ENCODE measurements at places on chromosomes 16 and 17. TPM values are rescaled to one million over a fixed set of nuclear protein-coding genes. Genes with fewer than 3 reads are reported as not detected.

CARD14 gene
- 0.81 TPM for polyA plus RNA-seq

HSBP1 gene
- polyA plus RNA-seq = 79.4 TPM

SKAP1 gene
- polyA plus RNA-seq = 28.1 TPM

DNA sequence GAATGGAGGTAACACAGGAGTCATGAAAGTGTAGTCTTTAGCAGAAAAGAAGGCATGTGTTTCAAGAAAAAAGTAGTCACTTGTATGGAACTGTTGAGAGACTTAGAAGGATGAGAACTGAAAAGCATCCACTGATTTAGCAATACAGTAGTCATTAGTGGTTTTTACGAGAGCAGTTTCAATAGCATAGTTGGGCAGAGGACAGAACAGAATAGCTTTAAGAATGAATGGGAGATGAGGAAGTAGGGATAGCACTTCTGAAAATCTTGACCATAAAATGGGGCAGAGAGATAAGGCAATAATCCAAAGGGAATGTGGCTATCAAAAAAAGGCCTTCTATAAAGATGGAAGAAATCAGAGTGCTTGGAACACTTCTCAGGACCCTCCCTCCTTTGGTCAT lies 64.8 kb upstream of the C17orf78 start:
- no peak overlapping the region for H3K27ac ChIP-seq
- no peak for DNase-seq
- H3K4me1 ChIP-seq = no peaks in the 10 kb centered on the region

FUS gene
- 474 TPM for polyA plus RNA-seq

KREMEN2 gene
- not detected for polyA plus RNA-seq

- H3K27me3 ChIP-seq = no peaks in the 10 kb centered on the region
- no peak for DNase-seq
- no peaks in the 10 kb centered on the region for H3K36me3 ChIP-seq
- peak overlapping the region; percentile 91 for H3K27ac ChIP-seq
- H3K4me3 ChIP-seq = no peak overlapping the region
- H3K4me1 ChIP-seq = peaks cover 30% of the 10 kb centered on the region
Measured at GRCh38 chr16:72946063-72946462, 101.9 kb downstream of the ZFHX3 start.

GRCh38 chr16:679814-680624 lies at the start of gene STUB1:
Gene STUB1, plus strand, starts transcription at chr16:680410. Its CDS starts 116 bp downstream, at chr16:680526.
- peak within 1 kb of the TSS; percentile 93 for H3K27ac ChIP-seq
- H3K36me3 ChIP-seq = no peaks in the 10 kb centered on the region
- H3K4me1 ChIP-seq = peaks cover 42% of the 10 kb centered on the region
- DNase-seq = peak; percentile 91
- H3K27me3 ChIP-seq = no peaks in the 10 kb centered on the region
- peak within 1 kb of the TSS; percentile 43 for H3K4me3 ChIP-seq

SCARF1 gene
- 0.81 TPM for polyA plus RNA-seq

KLHL10 gene
- not detected for polyA plus RNA-seq

- H3K27me3 ChIP-seq = no peaks in the 10 kb centered on the region
- H3K36me3 ChIP-seq = no peaks in the 10 kb centered on the region
- H3K4me3 ChIP-seq = no peak overlapping the region
- H3K4me1 ChIP-seq = no peaks in the 10 kb centered on the region
Measured at GRCh38 chr17:4472286-4472685, 26.4 kb upstream of the SPNS2 start.

GRCh38 chr16:73019457-73020362 lies 28.2 kb downstream of the ZFHX3 start:
- peak overlapping the region; percentile 56 for H3K27ac ChIP-seq
- peak; percentile 82 for DNase-seq
- peaks cover 30% of the 10 kb centered on the region for H3K4me1 ChIP-seq

GRCh38 chr17:48759288-48759687 lies 30.7 kb upstream of the HOXB13 start:
- no peak overlapping the region for H3K4me3 ChIP-seq
- peaks cover 52% of the 10 kb centered on the region for H3K27me3 ChIP-seq
- no peak for DNase-seq
- no peaks in the 10 kb centered on the region for H3K4me1 ChIP-seq

GRCh38 chr16:4765511-4766474 lies 1.2 kb downstream of the ZNF500 start:
- no peaks in the 10 kb centered on the region for H3K27me3 ChIP-seq
- no peak for DNase-seq
- H3K4me1 ChIP-seq = peaks cover 21% of the 10 kb centered on the region
- H3K4me3 ChIP-seq = no peak overlapping the region

DNA sequence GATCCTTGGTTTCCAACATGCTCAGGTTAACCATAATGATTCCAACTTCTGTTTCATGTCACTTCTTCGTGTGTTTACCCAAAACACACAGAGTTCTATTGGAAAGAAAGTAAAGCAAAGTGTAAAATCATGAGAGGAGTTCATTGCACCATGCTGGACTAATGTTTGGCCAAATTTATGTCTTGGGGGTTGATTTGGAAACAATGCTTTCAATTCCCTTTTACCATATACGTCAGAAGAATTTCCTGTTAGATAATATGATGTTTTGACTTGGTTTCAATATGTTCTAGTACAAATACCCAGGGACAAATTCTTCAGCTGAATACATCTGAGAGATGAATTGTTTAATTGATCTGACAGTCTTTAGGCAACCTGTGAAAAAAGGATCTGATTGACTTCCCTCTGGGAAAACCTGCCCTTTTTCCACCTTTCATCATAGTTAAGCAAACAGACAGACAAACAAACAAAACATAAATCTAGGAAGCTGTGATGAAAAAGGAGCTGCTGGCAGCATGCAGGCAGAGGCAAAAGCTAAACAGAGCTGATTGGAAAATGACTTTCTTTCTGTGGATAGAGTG lies 26.0 kb upstream of the MPHOSPH6 start:
- no peaks in the 10 kb centered on the region for H3K27me3 ChIP-seq
- peaks cover 9% of the 10 kb centered on the region for H3K4me1 ChIP-seq
- H3K4me3 ChIP-seq = no peak overlapping the region
- H3K27ac ChIP-seq = peak overlapping the region; percentile 59

- H3K36me3 ChIP-seq = no peaks in the 10 kb centered on the region
- DNase-seq = no peak
- H3K27me3 ChIP-seq = peaks cover 12% of the 10 kb centered on the region
- H3K27ac ChIP-seq = no peak overlapping the region
- no peaks in the 10 kb centered on the region for H3K4me1 ChIP-seq
Measured at GRCh38 chr17:74465378-74466110, 890 bp upstream of the CD300A start.

DNA sequence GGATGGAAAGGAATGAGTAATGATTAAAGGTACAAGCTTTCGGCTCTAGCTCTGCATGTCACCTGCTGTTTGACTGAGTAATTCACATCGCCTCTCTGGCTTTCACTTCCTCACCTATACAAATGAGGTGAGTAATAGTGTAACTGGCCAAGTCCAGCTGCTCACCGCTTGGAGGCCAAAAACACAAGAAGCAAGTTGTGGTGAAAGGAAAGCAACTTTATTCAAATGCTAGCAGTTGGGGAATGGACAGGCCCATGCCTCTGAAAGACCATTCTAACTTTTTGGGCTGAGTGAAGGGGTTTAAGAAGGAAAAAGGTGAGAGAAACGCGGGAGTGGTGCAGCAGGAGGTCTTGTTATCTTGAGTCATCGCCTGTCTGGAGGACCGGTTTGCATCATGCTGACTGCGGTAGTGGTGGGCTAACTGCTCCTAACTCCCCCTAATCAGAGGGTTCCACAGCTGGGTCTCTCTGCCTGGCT lies 45.7 kb upstream of the CSNK2A2 start:
- H3K27me3 ChIP-seq = no peaks in the 10 kb centered on the region
- no peak overlapping the region for H3K27ac ChIP-seq

MSL1 gene
- polyA plus RNA-seq = 128 TPM

FNDC8 gene
- polyA plus RNA-seq = not detected

GRCh38 chr16:27839419-27839818 lies 224.1 kb downstream of the GSG1L start:
- H3K36me3 ChIP-seq = no peaks in the 10 kb centered on the region
- no peak for DNase-seq
- no peaks in the 10 kb centered on the region for H3K4me1 ChIP-seq
- H3K27ac ChIP-seq = no peak overlapping the region
- no peaks in the 10 kb centered on the region for H3K27me3 ChIP-seq
- H3K4me3 ChIP-seq = no peak overlapping the region

DNA sequence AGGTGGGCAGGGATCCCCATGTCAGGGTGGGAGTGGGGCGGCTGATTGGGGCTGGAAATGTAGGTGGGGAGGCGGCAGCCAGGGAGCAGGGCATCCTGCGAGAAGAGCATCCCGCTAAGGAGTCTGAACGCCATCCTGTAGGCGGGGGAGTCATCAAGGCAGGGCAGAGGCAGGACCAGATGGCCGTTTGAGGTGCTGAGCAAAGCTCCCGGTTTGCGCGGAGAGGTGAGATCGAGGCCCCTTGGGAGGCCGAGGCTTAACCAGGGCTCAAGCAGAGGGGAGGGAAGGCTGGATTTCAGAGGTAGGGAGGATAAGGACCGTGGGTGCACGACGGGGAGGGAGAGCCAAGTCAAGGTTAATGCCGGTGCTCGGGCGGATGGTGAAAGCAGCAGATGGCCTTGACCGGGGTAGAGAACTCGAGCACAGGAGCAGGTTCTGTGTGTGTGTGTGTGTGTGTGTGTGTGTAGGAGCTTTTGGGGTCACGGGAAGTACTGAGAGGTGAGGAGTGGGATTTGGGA lies 472 bp upstream of the NME2 start:
- peaks cover 12% of the 10 kb centered on the region for H3K4me1 ChIP-seq
- no peaks in the 10 kb centered on the region for H3K27me3 ChIP-seq
- H3K4me3 ChIP-seq = no peak overlapping the region
